ENCODE measurements at places on chromosomes 12 and 14.

- no peak for DNase-seq
Measured at GRCh38 chr14:53946404-53947093, 10.1 kb downstream of the BMP4 start.

DNA sequence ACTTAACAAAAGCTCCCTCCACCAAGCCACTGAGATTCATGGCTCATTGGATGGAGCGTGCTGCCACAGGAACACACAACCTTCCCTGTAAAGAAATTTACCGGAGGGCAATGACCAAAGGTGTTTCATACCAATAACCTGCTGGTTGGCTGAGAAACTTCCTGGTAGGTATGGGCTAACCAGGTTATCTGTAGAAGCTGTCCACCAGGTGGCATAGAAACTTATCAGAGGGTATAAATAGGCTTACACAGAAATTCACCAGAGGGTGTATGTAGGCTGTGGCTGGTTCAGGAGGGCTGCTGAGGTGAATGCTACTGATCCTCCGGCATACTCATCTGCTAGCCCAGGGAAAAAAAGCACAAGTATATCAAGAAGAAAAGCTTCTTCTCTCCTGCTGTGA lies 27.1 kb upstream of the MTERF2 start:
- no peak for DNase-seq

DNA sequence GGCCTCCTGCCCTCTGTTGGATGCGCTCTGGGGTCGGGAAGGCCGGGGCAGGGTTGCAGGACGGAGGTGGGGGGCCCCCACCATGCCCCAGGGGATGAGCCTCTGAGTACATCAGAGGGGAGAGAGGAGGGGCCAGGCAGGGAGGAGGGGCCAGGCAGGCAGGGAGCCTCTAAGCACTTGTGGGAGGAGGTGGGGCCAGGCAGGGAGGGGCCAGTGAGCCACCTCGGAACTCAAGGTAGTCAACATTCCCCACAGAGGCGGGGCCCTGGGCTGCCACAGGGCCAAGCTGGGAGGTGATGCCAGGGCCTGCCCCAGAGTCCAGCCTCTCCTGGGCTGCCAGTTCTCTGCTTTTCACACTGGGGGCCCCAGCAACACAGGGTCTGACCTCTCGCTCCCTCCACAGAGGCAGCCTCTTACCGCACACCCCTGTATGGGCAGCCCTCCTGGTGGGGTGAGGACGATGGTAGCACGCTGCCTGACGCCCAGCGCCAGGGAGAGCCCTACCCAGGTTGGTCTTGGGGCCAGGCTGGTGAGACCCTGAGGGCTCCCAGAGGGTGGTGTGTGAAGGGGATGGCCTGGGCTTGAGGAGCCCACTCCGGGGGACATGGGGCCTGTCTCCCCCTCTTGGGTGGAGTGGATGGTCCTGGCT lies 17.4 kb downstream of the CEP170B start:
- no peak for DNase-seq

DNA sequence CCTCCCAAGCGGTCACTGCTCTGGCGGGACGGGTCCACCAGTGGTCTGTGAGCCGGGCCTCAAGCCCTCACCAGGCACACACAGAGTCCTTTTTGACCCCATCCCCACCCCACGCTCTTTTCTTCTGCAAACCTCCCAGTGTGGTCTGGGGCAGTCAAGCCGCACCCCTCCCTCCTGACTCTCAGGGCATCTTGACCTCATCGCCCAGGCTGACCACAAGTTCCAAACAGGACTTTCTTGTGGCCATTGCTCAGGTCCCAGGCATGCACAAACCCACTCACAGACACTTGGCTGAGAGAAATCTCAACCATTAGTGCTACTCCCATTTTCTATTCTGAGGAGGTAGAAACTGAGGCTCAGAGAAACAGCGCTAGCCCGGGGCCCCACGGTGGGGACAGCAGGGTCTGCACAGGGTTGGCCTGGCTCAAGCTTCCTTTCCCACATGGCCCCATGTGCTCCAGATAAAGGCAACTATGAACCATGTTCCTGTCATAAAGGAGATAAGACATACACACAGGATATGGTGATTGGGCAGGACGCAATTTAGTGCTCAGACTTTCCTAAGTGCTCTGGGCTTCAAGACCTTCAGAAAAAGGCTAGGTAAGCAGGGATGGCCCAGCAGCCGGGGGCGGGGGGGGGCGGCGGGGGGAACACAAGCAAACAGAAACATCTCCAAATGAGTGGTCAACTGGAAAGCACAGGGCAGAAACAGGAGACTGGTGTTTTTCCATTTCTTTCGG lies 69.6 kb downstream of the ITPK1 start:
- peak; percentile 79 for DNase-seq

DNA sequence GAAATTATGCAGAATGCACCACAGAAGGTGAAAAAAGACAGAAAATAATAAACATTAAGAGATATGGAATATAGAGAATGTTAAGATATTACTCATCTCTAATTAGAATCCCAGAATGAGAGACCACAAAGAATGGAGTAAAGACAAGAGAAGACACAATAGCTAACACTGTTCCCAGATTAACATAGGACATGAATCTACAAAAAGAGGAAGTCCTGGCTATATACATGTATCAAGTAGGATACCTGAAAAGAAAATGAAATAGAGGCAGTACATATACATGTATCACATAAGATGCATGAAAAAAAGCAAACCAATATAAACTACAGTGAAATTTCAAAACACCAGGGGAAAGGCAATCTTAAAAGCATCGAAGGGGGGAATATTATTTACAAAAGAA lies 5.6 kb upstream of the EPS8 start:
- no peak for DNase-seq

DNA sequence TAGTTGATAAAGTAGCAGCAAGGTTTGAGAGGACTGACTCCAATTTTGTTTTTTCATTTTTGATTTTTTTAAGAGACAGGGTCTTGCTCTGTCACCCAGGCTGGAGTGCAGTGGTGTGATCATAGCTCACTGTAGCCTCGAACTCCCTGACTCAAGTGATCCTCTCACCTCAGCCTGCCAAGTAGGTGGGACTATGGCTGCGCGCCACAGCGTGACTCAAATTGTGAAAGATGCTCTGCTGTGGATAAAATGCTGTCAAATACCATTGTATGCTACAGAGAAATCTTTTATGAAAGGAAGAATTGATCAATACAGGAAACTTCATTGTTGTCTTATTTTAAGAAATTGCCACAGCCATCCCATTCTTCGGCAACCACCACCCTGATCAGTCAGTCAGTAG lies 48.3 kb downstream of the SCN8A start:
- DNase-seq = peak; percentile 35

DNA sequence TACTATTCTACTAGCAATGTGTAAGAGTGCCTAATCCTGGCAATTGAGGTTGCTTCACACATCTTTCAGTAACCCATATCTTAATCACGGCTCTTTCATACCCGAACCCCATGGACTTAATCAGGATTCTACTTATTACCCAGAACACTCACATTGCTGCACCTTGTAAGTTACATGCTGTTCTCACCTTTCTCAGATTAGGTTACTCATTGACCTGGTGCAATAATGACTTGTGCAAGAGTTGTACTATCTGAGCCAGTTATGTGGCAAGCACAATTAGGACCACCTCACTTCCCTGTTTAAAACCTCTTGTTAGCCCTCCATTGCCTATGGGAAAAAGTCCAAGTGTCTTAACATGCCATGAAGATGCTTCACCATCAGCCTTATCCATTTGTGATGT lies 306.7 kb upstream of the E2F7 start:
- DNase-seq = no peak

- DNase-seq = no peak
Measured at GRCh38 chr12:123655420-123655819, 15.5 kb upstream of the TCTN2 start.

- no peak for DNase-seq
Measured at GRCh38 chr12:113757221-113758002, 208.7 kb downstream of the RBM19 start.

GRCh38 chr14:66291756-66292155 lies 194.4 kb upstream of the CCDC196 start:
- DNase-seq = no peak

DNA sequence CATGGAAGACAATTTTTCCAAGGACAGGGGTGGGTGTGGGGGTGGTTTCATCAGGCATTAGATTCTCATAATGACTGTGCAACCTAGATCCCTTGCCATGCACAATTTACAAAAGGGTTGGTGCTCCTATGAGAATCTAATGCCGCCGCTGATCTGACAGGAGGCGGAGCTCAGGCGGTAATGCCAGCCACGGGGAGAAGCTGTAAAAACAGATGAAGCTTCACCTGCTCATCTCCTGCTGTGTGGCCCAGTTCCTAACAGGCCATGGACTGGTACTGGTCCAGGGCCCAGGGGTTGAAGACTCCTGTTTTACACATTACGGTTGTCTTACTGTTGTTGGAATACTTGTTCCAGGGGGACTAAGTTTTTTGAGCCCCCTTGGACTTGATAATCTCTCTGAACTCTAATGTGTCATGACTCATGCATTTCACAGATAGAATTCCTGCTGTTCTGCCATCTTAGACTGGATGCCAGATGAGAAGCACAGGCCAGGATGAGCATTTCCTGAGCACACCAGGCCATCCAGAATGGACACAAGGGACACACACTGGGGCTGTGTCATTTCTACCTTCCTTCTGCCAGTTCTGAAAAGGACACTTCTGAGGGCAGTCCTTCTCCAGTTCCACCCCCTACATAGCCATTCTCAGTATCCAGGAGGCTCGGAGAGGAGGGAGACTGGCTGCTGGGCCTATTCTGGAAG lies 5.8 kb downstream of the PLEKHD1 start:
- DNase-seq = no peak

DNA sequence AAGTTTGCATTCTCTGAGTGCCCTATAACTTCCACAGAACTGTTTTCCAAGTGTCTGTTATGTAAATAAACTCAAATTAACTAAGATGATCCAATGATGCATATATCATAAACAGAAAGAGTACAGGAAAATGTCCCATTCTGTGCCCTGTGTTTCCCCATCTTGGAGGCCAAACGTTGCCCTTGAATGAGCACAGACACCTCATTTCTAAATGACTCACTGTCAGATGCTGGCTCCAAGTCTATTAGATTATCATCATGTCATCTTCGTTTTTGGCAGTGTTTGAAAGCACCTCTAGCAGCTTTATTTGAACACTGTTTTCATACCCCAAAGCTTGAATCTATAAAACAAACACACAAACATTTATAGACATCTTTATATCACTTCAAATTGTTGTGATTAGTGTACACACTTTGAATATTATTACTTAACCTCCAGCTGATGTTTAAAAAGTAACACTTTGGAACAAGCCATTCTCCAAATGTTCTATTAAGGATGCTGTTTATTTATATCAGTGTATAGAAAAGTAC lies 424.2 kb downstream of the NOVA1 start:
- peak; percentile 14 for DNase-seq

- DNase-seq = no peak
Measured at GRCh38 chr14:56183631-56184157, 65.5 kb downstream of the PELI2 start.

- no peak for DNase-seq
Measured at GRCh38 chr12:30878024-30878423, 48.5 kb upstream of the TSPAN11 start.

- DNase-seq = no peak
Measured at GRCh38 chr12:96225044-96225855, 31.1 kb downstream of the ELK3 start.

GRCh38 chr12:88867510-88867909 lies 287.2 kb upstream of the KITLG start:
- no peak for DNase-seq

DNA sequence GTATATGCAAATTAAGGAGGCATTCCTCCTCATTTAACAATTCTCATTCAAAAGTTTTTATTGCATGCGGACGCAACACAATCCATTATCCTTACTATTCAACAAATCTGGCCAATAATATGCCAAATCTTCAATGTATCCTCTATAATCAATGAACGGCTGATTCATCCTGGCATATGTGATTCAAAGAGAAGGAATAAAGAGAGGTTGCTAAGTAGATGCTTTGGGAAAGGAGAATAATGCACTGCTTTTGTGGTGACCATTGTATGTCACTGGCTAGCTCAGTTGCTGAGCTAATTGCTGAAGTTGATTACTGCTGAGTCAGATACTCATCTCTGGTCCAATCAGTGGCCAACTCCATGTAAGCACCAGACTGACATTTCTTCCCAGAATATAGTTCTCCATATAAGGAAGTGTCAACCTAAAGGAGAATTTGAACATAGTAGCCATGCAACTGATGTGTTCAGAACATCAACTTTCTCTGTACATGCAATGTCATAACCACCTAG lies 148.0 kb downstream of the PDZRN4 start:
- no peak for DNase-seq

All from HCEC 1CT (cell line).